ENCODE measurements at places on chromosomes 6 and 20.

DNA sequence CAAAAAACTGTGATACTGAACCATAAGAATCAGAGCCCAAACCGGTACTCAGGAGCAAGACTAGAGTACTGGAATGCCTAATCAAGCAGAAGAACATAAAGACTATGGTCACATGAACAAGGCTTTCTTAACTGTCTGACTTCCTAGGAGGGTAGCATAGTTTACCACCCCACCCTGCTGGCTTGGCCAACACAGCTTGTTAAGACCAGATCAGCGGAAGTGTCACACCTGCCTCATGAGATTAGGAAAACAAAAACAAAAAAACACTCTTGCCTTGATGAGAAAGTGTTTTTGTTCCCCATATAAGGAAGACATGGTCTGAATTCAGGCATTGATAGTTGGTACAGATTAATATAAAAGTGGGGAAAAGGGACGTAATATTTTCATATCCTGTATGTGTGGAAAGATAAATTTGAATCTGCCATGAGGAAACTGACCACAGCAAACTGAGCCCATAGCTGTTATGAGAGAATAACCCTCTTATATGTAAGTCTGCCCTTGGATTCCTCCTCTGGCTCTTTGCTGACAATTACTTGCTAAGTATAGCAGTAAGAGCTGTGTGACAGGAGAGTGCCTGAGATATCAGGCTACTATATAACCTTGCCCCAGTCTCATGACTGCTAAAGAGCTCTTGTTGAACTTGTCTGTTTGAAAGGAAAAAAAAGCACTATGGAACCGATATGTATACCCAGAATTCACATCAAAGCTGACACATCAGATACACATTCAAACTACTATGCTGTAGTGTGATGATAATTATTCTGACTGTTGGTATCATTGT is 197.1 kb downstream of the EPHA7 start:
- no peak for DNase-seq

GRCh38 chr20:26214991-26215390 is 518.3 kb upstream of the ZNF337 start:
- no peak for DNase-seq

GRCh38 chr6:41966961-41967311 is 25.3 kb upstream of the CCND3 start:
- DNase-seq, result no peak

DNA sequence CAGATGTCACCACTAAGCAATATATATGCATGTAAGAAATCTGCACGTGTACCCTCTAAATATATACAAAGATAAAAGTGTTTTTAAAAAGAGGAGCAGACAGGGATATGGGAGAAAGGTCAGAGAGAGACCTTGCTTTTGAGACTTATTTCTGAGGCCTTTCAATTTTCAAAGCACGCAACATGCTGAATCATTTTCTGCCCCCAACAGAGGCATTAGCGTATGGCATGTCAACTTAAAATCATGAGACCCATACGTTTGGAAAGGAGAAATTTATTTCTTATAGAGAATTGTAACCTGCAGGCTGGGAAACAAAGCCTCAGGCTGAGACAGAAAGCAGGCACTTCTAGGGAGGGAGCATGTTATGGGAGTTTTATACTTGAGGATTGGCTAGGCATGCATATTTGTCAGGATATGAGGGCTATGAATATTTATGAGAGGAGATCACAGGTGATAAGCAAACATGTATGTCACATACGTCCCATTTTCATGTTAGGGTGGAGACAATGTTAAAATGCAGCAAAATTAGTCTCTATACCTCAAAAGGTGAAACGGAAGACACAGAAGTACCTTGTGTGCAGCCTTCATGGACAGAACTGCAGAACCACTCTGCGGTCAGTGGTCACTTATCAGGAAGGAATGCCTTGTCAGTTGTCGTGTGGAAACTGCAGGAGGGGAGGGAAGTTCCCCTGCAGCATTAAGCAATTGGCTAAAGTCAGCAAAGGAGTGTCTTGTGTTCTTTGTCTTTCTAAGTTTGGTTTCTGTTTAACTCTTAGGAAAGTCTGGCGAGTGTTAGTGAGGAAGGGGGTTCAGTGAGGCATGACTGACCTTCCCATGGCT is 6.3 kb upstream of the GABRR2 start:
- DNase-seq, result no peak

DNA sequence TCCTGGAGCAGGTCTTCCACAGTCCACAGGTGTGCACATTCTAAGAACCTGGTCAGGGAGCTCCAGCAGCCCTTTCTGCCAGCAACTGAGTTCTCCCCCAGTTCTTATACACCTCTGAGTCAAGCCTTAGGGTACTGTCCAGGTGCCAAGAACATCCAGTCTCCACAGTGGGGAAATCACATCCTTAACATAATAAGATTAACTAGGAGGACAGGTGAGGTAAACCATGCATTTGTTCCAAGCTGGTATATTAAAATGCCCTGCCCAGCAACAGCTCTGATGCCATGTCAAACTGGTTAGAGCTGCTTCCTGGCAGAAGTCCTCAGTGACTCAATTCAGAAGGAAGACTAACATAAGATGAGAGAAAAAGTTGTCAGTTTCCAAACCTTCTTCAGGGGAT is 303.9 kb upstream of the SGK1 start:
- no peak for DNase-seq

GRCh38 chr6:169938731-169939130 is 187.3 kb downstream of the ERMARD start:
- DNase-seq, result no peak

DNA sequence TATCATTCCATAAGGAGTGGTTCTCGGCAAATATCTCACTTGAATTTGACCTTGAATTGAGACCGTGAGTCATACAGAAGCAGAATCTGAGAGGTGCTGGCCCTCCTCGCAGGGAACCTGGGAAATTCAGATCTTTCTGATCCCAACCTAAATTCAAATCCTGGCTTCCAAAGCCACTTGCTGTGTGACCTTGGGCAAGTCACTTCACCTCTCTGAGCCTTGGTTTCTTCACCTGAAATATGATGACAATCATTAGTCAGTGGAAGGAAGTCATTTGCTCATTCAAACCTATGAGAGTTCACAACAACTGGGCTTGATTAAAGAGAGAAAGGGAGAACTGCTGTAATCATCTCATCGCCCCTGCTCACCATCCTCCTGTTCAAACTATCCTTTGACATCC is 7.2 kb downstream of the BPIFA3 start:
- no peak for DNase-seq

Data from NCI-H2107 (cell line).